HS-5 (cell line): ENCODE measurements at places on chromosomes 2 and 18.

DNA sequence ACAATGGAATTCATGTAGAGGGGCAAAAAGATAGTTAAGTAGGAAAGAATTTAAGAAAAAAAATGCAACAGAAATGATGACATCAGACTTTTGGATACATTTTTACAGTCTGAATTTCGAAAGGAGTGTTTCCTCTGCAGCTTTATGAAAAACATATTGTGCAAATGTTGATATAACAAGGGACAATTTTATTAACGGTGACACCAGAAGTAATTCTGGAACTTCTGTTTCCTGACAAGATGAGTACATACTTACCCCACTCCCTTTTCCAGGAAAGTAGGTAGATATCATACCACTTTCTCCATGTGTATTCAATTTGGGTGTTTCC lies 369.6 kb downstream of the FBXO15 start:
- DNase-seq = no peak

DNA sequence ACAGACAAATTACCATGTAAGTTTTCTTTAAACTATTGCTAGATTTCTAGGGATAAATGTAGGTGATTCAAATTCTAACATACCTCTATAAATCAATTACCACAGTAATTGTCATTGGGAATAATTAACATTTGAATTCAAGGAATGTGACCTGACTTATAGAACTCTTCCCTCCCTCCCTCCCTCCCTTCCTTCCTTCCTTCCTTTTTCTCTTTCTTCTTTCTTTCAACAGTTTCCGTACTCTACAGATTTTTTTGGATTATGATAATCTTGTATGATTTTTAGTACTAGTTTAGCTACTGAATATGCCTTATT lies 18.2 kb upstream of the FTCDNL1 start:
- no peak for DNase-seq

- DNase-seq = no peak
These were observed 890.2 kb upstream of the VRK2 start for GRCh38 chr2:57156231-57156924.

- DNase-seq = no peak
These were observed 118.4 kb upstream of the PXDN start for GRCh38 chr2:1862608-1863280.

- DNase-seq = peak; percentile 53
These were observed 230.9 kb upstream of the SMAD2 start for GRCh38 chr18:48161191-48161910.

- DNase-seq = no peak
These were observed 7.0 kb downstream of the TMEM131 start for GRCh38 chr2:97988722-97989121.

DNA sequence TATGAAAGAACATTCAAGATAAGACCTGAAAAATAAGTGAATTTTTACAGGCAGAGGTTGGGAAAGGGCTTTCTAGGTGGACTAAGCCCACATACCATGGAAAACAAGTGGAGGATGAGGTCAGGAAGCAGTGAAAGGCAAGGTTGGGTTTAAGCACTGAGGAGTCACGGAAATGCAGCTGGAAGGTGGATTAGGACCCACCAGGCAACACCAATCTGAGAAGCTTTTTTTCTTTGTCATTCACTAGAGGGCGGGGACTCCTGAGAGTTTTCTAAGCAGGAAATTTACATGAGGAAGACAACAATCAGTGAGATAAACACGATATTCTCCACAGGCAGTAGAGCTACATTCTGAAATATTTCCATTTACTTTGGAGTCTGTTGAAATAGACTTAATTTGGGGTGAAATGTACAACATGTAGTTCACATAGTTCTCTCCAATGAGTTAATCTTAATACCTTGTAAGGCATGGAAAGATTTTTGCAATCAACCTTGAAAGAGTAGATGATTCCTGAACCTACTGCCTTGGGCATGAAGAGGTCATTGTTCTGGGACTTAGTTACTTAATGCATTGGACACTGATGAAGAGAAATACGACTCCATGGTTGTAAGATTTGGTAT lies 40.7 kb downstream of the VIT start:
- DNase-seq = no peak

GRCh38 chr2:151638191-151638933 lies 95.9 kb downstream of the NEB start:
- DNase-seq = no peak

- no peak for DNase-seq
These were observed 255.5 kb downstream of the CDH2 start for GRCh38 chr18:27921392-27921791.

- DNase-seq = no peak
These were observed 169.0 kb downstream of the MYCN start for GRCh38 chr2:16109368-16109820.

DNA sequence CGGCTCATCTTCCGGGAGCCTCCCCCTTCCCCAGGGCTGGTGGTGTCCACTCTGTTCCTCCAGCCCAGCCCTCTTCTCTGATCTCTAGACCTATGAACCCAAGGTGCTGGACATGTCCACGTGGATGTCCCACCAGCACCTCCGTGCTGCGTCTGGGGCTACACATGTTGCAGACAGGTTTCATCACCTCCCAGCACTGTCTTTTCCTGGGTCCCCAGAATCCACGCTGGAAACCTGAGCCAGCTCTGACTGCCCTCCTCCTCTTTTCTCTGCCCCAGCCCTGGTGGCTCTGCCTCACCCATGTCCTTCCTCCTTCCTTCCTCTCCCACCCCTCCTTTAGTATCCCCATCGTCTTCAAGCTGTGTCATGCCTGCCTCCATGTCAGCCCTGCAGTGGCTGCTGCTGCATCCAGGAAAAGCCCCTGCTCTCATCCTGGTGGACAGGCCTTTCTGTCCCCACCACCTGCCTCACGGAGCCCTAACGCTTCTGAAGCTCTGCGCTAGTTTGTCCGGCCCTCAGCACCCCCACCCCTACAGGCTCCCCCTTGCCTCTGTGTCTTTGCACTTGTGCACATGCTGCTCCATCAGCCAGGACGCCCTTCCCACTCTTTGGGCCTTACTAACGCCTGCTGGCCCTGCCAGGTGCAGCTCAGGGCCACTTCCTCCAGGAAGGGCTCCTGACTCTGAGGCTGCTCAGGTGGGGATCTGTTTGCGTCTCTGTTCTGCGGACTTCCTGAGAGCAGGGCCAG lies 105.9 kb downstream of the DYSF start:
- DNase-seq = no peak

- DNase-seq = no peak
These were observed 15.4 kb downstream of the NPPC start for GRCh38 chr2:231910771-231911170.

- DNase-seq = no peak
These were observed 25.7 kb upstream of the LPIN1 start for GRCh38 chr2:11720752-11721151.

GRCh38 chr2:84297155-84297554 lies 161.9 kb downstream of the SUCLG1 start:
- DNase-seq = peak; percentile 53

GRCh38 chr2:134127496-134127895 lies 126.4 kb upstream of the MGAT5 start:
- no peak for DNase-seq

DNA sequence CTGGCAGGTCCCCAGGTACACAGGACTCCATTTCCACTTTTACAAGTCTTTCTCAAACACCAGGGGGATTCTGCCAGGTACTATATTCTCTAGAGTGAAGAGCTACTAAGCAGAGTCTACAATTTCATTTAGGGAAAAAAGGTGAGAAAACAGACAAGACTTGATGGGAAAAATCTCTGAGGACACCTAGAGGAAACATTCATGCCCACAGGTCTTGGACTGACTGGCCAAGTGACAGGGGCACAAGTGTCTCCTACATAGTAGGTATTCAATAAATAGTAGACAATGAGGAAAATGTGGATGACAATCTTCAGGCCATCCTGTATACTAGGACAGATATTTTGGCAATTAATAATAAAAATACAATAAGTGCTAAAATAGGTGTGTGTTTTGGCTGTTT lies 228.6 kb downstream of the CLIP4 start:
- no peak for DNase-seq

DNA sequence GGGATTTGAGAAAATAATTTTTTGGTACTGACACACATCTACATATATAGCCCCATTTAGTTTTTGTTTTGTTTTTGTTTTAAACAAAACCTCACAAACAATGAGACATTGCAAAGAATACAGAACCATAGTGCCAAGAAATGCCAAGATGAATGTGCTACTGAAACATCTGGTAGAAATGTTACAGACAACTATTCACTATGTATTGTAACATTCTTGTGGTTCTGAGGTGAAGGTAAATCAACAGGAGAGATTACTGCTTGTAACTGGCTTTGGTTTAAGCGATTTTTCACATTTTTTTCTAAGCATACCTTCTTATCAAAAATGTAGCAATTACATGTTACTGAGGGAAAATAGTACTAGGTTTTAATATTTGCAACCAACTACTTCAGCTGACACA lies 281.3 kb downstream of the ZNF804A start:
- no peak for DNase-seq

GRCh38 chr2:102143450-102143985 lies 972 bp downstream of the IL1R1 start:
- DNase-seq = no peak

DNA sequence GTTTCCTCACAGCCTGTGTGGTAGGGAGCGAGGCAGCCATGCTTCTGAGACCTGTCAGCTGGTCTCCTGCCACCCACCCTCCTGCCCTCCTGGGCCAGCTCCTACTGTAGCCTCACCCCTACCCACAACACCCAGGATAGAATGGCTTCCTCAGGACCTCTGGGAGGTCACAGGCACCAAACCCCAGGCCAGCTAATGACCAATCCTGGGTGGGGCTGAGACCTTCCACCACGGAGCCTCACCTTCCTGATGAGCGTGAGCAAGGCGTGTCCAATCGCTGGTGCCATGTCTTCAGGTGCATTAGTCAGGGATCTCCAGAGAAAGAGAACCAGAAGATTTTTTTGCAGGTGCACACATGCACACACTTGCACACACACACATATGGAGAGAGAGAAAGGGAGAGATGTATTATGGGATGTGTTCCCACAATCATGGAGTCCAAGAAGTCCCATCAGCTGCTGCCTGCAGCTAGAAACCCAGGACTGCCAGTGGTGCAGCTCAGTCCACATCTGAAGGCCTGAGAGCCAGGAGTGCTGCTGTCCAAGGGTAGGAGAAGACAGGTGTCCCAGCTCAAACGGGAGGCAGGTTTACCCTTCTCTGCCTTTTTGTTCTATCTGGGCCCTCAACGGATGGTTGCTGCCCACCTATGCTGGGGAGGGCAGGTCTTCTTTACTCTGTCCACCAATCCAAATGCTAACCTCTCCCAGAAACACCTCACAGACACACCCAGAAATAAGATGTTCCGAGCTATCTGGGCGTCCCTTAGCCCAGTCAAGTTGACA lies 70.4 kb upstream of the HDAC4 start:
- no peak for DNase-seq

DNA sequence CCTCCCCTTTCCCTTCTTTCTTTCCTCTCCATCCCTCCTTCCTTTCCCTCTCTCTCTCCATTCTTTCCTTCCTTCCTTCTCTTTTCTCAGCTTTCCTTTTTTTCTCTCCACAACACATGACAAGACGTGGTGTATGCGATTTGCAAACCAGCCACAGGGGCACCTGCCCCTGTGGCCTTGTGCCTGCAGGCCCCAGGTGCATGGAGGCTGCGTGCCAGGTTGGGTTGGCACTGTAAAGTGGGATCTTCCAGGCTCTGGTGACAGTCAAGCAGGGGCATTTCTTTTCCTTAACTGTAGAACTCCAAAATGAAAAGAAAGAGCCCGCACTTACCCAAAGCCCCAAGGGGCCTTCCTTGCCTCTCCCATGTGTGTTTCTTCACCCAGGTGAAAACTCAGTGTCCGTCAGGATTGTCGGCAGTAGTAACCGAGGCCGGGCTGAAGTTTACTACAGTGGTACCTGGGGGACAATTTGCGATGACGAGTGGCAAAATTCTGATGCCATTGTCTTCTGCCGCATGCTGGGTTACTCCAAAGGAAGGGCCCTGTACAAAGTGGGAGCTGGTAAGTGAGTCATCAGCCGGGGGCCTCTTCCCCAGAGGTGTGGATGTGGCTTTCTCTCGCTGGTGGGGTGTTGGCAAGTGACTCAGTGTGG lies 50.9 kb downstream of the MARCO start:
- DNase-seq = no peak

DNA sequence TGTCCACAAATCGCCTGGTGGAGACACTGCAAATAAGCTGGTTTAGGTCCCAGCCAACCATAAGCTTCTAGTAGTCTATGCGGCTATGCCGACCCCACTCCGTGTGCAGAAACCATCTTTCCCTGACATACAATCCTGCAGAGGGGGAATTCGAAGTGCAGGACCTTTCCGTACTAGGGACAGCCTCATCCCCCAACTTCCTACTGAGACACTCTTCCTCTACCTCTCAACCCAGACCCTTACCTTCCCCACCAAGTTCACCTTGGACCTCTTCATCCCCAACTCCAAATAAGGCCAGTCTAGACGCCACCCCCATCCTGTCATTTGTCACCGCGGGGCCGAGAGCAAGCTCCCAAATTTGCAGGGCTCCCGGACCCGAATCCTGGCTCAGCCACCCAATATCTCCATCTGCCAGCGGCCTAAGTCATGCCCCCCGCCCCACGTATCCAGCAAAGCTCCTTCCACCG lies 496 bp downstream of the SUCLG1 start:
- DNase-seq = no peak

DNA sequence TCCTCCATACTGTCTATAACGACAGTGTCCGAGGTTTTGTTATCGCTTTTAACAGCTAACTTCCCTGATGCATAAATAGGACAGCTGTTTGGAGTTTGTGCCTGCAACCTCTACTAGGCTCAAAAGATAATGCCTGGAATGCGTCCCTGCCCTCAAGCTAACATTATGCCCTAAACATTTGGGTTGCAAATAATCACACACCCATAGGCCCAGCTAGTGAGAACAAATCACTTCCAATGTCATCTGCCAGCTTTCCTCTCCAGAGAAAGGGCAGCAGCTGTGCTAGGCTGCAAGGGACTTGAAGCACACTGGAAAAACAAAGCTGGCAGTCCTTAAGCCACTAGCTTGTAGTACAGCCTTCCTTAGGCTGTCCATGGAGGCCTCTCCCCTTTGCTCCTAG lies 201.8 kb upstream of the LYPD1 start:
- no peak for DNase-seq

GRCh38 chr18:58241877-58242276 lies 197.9 kb downstream of the NEDD4L start:
- peak; percentile 56 for DNase-seq

GRCh38 chr2:109287413-109287812 lies 158.4 kb downstream of the SH3RF3 start:
- no peak for DNase-seq

DNA sequence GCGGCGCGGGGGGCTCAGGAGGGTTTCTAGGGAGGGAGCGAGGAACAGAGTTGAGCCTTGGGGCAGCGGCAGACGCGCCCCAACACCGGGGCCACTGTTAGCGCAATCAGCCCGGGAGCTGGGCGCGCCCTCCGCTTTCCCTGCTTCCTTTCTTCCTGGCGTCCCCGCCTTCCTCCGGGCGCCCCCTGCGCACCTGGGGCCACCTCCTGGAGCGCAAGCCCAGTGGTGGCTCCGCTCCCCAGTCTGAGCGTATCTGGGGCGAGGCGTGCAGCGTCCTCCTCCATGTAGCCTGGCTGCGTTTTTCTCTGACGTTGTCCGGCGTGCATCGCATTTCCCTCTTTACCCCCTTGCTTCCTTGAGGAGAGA lies 5.2 kb downstream of the PROC start:
- no peak for DNase-seq
